ENCODE measurements at places on chromosomes 16 and 17.

DNA sequence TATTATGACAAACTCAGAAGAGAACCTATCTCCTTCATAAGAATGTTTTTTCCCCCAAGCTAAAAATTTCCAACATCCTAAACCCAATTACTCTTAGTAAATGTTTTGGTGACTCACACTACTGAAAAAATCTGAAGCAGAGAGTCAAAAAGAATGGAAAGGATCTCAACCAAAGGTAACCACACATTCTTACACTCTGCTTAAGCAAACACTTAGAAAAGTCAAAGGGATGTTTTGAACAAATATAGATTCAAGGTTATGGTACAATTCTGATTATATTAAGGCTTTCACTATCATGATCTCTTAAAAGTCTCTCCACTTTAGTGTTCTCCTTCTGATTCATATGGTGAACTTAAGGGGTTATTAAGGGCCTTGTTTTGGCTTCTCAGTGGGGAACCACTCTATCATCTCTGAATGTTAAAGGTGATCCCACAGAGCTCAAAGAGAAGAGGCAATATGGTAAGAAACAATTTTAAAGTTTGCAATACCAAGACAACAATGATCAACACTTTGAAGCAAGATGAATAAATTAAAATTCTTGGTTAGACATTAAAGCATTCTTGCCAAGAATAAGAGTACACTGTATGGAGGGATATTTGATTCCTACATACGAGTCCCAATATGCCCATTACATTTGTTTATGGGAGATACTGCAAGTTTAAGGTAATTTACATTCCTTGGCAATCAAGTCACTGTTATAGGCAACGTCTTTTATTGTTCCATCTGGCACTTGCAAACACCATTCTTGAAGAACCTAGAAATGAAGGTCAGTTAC lies 69.2 kb downstream of the CDC27 start:
- DNase-seq: no peak

- no peak for DNase-seq
Measured at GRCh38 chr17:65035191-65035590, 21.3 kb downstream of the GNA13 start.

GRCh38 chr17:45936610-45937009 lies 42.3 kb downstream of the MAPT start:
- DNase-seq: no peak

DNA sequence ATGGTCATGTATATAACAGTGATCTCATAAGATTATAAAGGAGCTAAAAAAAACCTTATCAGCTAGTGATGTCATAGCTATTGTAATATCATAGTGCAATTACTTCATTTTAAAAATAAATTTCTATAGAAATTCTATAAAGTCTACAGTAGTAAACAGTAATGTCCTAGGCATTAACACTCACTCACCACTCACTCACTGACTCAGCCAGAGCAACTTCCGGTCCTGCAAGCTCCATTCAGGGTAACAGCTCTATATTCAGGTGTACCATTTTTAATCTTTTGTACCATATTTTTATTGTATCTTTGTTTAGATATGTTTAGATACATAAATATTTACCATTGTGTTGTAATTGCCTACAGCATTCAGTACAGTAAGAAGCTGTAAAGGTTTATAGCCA lies 524.4 kb upstream of the CDH5 start:
- no peak for DNase-seq

- no peak for DNase-seq
Measured at GRCh38 chr17:78769196-78769773, 12.8 kb downstream of the CYTH1 start.
